RCC 7860 (cell line): ENCODE measurements at places on chromosomes 1 and 21.
A peak's percentile ranks its signal among the peaks of the same experiment; 100 is the strongest.

GRCh38 chr1:178093494-178093950 lies 382 bp upstream of the RASAL2 start:
- peak; percentile 89 for DNase-seq

- no peak for DNase-seq
Observed at GRCh38 chr1:228408041-228408868, 1.6 kb upstream of the TRIM11 start.

DNA sequence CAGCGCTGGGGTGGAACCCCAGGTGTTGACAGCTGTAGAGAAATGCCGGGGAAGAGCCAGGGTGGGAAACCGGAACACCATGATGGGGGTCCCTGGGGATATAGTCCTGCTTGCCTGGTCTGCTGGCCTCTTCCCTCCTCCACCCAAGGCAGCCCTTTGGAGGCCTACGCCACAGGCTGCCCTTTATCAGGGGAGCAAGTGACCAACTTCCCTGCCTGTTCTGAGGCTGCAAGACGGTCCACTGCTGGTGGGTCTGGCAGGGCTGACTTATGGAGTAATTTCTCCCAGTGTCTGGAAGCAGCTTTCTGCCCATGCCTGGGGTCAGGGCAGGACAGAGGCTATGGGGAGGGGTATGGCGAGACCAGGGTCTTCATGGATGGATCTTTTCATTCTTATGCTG lies 50.8 kb upstream of the EDN2 start:
- DNase-seq = no peak

DNA sequence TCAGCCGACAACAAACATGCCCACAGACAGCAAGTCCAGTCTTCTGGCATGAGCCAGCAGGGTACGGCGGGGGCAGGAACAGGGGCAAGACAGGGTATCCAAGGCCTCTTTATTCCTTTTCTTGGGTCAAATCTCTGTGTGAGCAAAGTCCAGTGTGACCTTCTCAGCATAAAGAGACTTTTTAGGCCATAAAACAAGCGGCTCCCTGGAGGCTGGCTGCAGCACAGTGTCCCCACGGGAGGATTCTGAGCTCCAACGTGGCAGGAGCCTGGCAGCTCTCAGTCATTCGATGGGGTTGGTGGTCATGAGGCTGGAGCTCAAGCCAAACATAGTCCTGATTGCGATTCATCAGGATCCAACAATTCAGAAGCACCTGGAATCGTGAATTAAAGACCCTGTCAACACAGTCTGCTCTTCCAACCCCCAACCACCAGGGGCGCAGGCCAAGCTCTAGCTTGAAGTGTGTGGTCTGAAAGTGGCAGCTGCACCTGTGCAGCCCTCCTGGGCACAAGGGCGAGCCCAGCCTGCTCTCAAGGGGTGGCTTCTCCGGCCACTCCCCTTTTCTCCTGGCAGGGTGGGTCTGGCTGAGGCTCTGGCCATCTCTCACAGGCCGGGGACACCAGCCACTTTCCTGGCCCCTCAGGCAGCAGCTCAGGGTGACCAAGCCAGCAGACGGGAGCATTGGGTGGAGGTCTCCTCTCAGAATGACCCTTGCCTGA lies 62.1 kb downstream of the SLC66A1 start:
- DNase-seq = no peak

- DNase-seq = peak; percentile 93
Observed at GRCh38 chr1:41498804-41499203, 14.3 kb upstream of the EDN2 start.

DNA sequence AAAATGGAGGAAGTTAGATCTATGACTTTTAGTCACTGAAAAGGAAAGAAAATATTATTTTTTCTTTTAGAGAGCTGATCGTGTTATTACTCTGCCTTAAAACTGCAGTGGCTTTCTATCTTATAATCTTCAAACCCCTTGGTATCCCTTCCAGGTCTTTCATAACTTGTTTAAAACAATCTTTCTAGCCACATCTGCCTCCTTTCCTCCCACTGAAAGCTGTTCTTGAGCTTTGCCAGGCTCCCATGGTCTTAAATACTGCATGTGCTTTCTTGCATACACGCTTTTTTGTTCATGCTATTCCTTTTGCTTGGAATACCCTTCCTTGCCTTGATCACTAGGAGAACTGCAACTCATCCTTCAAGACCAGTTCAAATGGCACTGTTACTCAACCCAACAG lies 65.9 kb upstream of the GADD45A start:
- no peak for DNase-seq

DNA sequence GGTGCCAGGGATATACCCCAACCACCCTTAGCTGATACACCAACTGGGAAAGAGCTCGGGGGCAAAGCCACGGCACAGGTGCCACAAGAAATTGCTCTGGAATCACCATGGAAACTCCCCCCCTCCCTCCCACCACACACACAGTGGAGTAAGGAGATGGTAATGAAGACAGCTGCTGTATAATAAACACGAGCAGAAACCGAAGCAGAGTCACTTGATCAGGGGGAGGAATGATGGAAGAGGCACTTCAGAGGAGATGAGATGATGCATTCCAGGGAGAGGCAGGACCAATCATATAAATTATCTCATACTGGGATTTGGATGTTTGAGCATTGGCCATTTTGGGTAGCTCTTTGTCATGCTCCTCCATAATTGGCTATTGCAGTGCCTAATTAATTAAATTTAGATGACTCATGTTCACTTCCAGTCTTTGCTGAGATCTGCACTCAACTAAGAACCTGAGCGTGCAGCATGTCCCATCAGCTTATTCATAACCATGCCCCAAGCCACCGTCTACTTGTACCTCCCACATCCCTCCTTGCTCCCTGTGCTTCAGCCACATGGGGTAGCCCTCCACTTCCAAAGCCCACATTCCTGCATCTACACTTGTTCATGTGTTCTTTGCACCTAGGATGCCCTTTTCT lies 189.5 kb downstream of the ZSCAN20 start:
- DNase-seq = no peak

DNA sequence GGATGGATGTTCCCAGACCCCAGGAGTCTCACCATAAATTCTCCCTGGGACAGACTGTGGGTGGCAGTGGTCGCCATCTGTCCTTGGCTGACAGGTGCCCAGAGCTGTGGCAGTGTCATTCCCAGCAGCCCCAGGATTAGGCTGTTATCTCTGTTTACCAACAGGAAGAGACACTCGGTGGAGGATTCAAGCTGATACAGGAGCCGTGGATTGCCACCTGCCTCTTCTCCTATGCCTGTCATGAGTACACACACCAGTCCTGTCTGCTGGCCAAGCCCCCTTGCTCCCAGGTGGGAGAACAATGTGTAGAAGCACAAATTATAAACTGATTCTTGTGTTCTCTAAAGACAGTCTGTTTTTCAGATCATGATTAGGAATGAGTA lies 152.6 kb downstream of the ETS2 start:
- no peak for DNase-seq

DNA sequence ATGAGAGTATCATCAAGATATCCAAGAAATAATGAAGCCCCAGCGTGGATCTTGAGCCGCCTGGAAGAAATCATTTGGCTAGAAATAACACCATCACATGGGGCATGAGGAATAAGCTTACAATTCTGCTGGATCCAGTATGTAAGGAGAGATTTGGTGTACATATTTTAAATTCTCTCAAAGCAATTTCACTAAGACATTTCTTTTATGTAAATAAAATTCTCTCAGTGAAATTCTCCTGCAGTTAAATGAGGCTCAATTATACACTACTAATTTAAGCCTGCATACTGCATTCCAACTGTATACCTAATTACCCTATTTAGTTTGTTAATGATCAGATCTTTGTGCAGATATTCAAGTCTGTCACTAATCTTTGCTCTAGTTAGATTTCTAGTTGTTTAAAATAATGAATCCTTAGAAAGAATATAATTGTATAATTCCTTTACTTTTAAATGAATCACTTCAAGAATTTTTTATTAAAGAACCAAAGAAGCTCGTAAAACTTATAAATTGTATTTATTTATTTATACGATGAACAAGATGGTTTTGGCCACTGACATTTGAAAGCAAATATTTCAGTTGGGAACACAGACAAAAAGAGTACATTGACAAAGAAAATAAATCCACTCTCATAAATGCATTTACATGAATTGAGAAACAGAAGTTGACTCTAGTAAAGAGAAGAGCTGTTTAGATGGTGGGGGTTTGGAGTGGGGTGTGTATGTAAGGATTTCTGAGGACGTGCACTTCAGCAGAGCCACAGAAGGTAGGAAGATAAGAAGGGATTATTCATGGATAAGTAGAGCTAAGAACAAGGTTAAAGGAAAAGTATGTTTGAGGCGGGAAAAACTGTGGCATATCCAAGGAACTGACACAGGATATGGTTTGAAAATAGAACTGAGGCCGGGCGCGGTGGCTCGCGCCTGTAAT lies 466.8 kb downstream of the DSCAM start:
- no peak for DNase-seq

DNA sequence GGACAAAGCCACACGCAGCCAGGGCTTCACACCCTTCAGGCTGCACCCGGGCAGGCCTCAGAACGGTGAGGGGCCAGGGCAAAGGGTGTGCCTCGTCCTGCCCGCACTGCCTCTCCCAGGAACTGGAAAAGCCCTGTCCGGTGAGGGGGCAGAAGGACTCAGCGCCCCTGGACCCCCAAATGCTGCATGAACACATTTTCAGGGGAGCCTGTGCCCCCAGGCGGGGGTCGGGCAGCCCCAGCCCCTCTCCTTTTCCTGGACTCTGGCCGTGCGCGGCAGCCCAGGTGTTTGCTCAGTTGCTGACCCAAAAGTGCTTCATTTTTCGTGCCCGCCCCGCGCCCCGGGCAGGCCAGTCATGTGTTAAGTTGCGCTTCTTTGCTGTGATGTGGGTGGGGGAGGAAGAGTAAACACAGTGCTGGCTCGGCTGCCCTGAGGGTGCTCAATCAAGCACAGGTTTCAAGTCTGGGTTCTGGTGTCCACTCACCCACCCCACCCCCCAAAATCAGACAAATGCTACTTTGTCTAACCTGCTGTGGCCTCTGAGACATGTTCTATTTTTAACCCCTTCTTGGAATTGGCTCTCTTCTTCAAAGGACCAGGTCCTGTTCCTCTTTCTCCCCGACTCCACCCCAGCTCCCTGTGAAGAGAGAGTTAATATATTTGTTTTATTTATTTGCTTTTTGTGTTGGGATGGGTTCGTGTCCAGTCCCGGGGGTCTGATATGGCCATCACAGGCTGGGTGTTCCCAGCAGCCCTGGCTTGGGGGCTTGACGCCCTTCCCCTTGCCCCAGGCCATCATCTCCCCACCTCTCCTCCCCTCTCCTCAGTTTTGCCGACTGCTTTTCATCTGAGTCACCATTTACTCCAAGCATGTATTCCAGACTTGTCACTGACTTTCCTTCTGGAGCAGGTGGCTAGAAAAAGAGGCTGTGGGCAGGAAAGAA lies 8.1 kb downstream of the PSRC1 start:
- peak; percentile 50 for DNase-seq

GRCh38 chr1:2226525-2227345 lies 1.4 kb upstream of the SKI start:
- DNase-seq = no peak

- DNase-seq = no peak
Observed at GRCh38 chr1:229388897-229389580, 44.9 kb downstream of the ACTA1 start.
